ENCODE measurements at places on chromosomes 16 and 17. TPM values are rescaled to one million over a fixed set of nuclear protein-coding genes. Genes with fewer than 3 reads are reported as not detected.

GRCh38 chr17:48995304-48995973, 1.7 kb upstream of the IGF2BP1 start:
- DNase-seq: no peak

DNA sequence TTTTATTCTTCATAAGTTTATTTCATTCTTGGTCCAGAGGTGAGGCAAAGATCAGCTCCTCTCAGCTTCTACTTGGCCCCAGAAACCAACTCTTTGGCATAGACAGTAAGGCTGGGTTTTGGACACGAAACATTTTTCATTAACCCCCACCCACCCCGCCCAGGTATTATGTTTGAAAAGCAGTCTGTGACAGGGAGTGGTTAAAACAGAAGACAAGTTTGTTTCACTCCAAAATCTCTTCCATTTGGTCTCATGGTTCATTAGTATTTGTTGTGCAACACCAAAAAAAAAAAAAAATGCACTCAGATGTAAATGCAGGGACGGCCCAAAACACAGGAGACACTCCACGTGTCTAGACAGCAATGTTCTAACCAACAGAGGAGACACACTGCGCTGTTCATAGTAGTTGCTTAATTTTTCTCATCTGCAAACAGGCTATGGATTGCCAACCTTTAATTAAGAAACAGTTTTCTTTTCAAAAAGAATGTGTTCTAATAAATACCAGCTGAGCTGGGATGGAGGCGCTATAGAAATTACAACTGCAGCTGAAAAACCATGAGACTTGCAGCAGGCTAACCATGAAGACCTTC, 39.8 kb upstream of the MMP2 start:
- no peak for DNase-seq

The MFAP4 gene
- total RNA-seq: 33.4 TPM

- no peak for DNase-seq
Observed at GRCh38 chr16:81469183-81469677, 24.6 kb downstream of the CMIP start.

The LRRC59 gene
- total RNA-seq: 110 TPM

- no peak for DNase-seq
Observed at GRCh38 chr16:12917653-12918052, 16.3 kb downstream of the SHISA9 start.

DNA sequence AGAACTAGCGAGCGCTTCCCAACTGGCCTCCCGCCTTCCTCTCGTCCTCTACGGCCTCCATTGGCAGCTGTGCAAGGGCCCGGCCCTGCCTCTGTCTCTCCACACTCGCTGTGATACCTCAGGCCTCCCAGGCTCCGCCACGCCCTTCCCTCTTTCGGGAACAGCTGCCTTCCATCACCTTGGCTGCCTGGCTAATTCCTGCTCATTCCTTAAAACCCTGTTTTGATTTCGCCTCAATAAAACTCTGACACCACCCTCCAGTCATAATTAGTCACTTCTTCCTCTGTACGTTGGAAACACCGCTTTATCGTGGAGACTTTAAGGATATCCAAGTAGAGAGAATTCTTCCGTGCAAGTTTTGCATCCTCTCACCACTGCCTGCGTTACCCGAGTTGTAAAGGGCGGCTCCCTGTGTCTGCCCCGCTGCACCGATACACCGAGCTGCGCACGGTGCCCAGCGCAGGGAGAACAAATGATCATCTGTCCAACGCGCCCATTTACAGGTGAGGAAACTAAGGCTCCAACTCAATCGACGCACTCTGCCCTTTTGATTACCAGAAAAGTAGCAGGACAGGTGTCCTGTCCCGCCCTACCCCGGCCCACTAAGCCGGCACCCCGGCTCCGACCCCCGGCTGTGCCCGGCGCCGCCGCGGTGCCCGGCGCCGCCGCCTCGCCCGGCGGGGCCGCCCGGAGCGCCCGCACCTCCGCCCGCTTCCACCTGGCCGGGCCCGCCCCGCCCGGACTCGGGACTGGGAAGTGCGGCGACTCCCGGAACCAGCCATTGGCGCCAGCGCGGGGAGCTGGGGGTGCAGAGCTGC, 139.7 kb downstream of the SEC14L1 start:
- DNase-seq: no peak

- DNase-seq: no peak
Observed at GRCh38 chr17:58632324-58633314, 59.2 kb downstream of the TEX14 start.

GRCh38 chr17:2453866-2454265, 53.0 kb upstream of the MNT start:
- DNase-seq: no peak

DNA sequence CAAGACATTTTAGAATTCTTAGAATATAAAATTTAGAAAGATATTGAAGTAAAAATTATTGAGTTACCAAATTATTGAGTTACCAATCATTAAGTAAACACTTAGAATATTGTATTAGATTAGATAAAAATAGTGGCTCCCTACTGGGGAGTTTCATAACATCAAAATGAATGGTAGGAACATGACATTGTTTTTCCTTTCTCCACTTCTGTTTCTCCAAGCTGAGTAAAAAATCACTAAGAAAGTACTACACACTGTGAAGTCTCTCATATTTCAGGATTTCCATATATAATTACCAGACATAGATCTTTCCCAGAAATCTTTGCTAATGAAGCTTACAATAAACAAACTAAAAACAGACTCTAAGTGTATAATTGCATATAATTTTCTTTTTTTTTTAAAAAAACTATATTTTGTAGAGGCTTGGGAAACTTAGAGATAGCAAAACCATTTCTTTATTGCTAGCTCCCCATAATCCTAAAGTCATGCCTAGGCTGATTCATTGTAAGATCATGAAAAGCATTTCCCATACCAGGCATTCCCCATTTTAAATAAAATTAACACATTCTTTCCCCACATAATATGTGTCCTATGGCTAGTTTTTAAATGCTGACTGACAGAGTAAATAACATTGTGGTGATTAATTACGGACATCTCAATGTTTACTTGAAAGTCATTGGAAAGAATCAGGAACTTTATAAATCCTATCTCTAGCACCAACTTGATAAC, 1408.7 kb upstream of the GOT2 start:
- DNase-seq: no peak

The C17orf78 gene
- not detected for total RNA-seq
